Activated T-cell treated with anti-CD3 and anti-CD28 coated beads, Interleukin-2, amount 50 U/mL, for 24 hours (primary cell): ENCODE measurements at places on chromosomes 16 and 17.

DNA sequence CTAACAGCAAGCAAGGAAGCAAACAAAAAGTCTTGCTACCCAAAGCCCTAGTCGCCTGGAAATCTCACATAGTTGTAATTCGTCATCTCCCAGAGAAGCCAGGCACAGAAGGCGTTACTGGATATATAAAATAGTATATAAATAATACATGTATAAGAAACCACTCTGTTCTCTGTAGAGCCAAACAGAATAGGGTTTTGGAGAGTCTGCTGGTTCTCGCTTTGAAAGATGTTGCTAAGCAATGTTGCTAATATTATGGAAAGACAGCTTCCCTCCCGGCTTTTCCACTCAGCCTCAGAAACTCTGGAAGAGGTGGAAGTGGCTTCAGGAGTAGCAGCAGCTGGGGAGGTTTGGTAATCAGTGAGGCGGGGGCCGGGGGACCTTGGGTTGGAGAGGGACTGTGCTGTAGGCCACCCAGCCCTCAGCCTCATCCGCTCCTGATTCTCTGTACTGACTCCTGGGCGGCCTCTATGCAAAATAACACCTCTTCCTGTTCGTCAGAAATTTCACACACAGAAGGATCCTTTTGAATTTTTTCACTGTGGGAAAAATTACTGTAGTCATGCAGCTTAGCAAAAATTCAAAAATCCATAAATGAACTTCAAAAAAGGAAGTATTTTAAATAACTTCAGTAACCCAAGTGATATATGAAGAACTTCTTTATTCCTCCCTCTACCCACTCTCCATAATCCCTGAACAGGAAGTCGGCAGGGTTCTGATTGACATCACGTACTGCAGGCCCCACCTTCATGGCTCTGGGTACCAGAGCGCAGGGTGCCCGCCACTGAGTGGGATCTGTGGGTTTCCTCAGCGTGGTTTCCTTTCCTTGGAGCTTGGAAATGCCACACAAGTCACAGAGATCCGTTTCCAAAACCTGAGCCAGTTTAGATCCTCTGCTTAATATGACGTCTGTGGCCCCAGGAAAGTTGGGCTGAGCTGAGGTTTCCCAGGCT, 51.4 kb downstream of the RAP1GAP2 start:
- no peak overlapping the region for H3K27ac ChIP-seq
- peaks cover 14% of the 10 kb centered on the region for H3K4me1 ChIP-seq
- DNase-seq, result no peak
- peaks cover 27% of the 10 kb centered on the region for H3K27me3 ChIP-seq
- no peak overlapping the region for H3K4me3 ChIP-seq
- no peaks in the 10 kb centered on the region for H3K36me3 ChIP-seq

DNA sequence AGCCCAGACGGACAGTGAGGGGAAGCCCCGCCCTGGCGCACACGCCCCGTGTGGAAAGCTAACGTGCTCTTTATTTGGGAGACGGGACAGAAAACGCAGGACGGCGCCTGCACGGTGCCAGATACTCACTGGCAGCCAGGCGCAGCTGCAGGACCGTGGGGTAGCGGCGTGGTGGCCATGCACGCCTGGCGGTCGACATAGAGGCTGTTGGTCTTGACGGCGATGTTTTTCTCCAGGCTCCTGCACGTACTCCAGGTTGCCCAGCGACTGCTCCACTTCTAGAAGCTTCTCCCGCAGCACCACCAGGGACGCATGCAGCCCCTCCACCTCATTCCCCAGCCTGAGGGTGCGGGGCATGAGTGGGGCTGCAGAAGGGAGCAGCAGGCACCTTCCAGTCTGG, 5.1 kb upstream of the C1QTNF8 start:
- DNase-seq, result no peak
- H3K4me3 ChIP-seq, result no peak overlapping the region
- no peak overlapping the region for H3K27ac ChIP-seq
- H3K27me3 ChIP-seq, result peaks cover 27% of the 10 kb centered on the region

DNA sequence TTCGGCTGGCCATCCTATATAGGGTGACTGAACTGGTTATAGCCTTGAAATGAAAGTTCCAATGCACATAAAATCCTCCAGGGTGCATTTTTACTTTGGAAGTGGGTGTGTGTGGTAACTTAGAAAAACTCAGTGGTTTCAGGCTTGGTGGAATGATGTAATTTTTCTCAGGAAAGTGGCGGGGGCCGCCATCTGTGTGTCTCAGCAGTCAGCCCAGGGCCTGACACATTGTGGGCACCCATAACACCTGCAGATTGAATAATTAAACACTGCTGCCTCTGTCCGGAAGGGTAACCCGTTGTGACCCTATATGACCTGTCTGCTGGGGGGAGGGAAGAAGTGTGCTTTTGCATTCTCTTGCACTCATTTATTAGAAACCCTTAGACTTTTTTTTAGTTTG, 2.2 kb upstream of the PDP2 start:
- peak; percentile 71 for DNase-seq
- no peaks in the 10 kb centered on the region for H3K27me3 ChIP-seq
- H3K27ac ChIP-seq, result peak overlapping the region; percentile 68

- no peaks in the 10 kb centered on the region for H3K36me3 ChIP-seq
- peaks cover 7% of the 10 kb centered on the region for H3K4me1 ChIP-seq
- H3K4me3 ChIP-seq, result no peak overlapping the region
- H3K27me3 ChIP-seq, result no peaks in the 10 kb centered on the region
Observed at GRCh38 chr17:17506181-17506741, 10.1 kb upstream of the RASD1 start.

DNA sequence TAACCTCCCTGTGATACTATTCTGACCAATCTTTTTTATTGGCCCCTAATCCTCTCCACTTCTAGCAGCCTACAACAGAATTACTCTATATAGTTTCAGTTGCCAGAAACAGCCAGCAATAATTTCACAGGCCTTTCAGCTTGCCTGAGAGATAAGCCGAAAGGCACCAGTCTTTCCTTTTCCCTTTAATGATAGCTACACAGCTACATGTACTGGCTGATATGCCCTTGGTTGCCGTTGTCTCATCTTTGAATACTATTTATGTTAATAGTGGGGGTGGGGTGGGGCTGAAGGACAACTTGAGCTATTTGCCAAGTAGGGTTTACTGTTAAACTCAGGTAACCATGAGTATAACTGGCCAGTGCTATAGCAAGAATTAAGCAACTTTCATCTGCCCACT, 35.8 kb upstream of the RASL10B start:
- H3K4me1 ChIP-seq, result no peaks in the 10 kb centered on the region
- no peak for DNase-seq
- no peak overlapping the region for H3K27ac ChIP-seq
- H3K4me3 ChIP-seq, result no peak overlapping the region

DNA sequence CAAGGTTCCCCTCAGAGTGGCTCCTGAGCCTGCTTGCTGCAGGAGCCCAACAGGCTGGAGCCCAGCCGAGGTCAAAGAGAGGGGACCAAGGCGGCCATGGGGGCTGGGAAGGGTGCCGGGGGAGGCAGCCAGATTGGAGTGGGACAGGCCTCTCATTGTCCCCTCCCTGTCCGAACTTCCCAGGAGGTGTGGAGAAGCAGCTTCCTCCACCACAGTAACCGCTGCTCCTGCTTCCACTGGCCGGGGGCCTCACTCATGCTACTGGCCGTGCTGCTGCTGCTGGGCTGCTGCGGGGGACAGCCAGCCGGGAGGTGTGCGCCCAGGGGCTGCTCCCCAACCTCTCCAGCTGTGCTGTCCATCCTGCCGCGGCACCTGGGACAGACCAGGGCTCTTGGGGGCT, 29.3 kb downstream of the TMEM94 start:
- DNase-seq, result no peak
- peaks cover 25% of the 10 kb centered on the region for H3K4me1 ChIP-seq
- H3K27ac ChIP-seq, result no peak overlapping the region
- no peak overlapping the region for H3K4me3 ChIP-seq

DNA sequence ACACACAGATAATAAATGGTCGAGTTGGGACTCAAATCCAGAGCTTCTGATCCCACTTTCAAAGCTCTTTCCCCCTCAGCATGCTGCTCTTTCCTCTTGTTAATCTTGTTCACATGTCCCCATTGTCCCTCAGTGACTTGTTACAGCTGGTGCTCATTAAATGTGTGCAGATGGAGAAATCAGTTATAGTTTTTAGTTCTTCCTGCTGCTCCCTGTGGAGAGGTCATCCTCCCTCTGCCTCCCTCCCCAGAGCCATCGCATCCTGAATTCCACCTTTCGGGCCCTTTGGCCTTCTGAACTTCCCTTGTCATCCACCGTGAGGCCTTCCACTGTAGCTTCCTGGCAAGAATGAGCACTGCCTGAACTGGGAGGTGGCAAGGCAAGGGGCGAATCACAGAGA, 179.6 kb downstream of the WSCD1 start:
- H3K4me3 ChIP-seq, result no peak overlapping the region
- peaks cover 23% of the 10 kb centered on the region for H3K27me3 ChIP-seq
- H3K36me3 ChIP-seq, result no peaks in the 10 kb centered on the region
- no peak for DNase-seq

GRCh38 chr17:30421592-30421991, 42.9 kb downstream of the CPD start:
- H3K4me3 ChIP-seq, result no peak overlapping the region
- H3K27me3 ChIP-seq, result no peaks in the 10 kb centered on the region
- peaks cover 6% of the 10 kb centered on the region for H3K4me1 ChIP-seq
- H3K27ac ChIP-seq, result no peak overlapping the region
- no peak for DNase-seq

DNA sequence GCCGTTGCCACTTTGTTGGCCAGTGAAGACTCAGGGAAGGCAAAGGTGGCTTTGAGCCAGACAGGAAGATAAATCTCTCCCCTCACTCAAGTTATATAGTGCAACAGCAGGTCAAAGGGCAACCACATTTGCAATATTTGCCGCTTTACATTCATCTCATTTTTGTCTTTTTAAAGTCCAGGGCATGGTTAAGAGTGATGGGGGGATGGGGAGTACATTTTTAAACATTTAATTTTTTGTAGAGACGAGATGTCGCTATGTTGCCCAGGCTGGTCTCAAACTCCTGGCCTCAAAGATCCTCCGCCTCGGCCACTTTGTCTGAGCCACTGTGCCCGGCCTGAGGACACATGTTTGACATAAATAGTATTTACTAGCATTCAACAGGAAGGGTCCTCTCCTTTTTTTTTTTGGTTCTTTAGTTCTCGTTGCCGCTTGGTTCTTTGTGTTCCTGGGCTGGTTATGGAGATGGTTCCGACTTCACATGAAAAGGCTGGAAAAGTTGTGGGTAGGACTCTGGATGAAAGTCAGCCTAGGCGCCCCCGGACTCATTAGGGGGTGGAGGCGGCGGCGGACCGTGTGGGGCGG, 95.7 kb downstream of the RAB11FIP4 start:
- peak overlapping the region; percentile 81 for H3K4me3 ChIP-seq
- H3K4me1 ChIP-seq, result peaks cover 43% of the 10 kb centered on the region
- peak overlapping the region; percentile 82 for H3K27ac ChIP-seq
- H3K27me3 ChIP-seq, result no peaks in the 10 kb centered on the region
- H3K36me3 ChIP-seq, result peaks cover 4% of the 10 kb centered on the region

- no peaks in the 10 kb centered on the region for H3K27me3 ChIP-seq
- peak; percentile 88 for DNase-seq
- H3K4me3 ChIP-seq, result peak overlapping the region; percentile 37
- peaks cover 42% of the 10 kb centered on the region for H3K4me1 ChIP-seq
- H3K27ac ChIP-seq, result peak overlapping the region; percentile 91
Observed at GRCh38 chr17:8158267-8159031, 4.3 kb downstream of the VAMP2 start.

- H3K4me3 ChIP-seq, result no peak overlapping the region
- peaks cover 70% of the 10 kb centered on the region for H3K4me1 ChIP-seq
- peak overlapping the region; percentile 11 for H3K27ac ChIP-seq
- peaks cover 63% of the 10 kb centered on the region for H3K36me3 ChIP-seq
- peak; percentile 24 for DNase-seq
Observed at GRCh38 chr16:11566398-11566797, 20.3 kb downstream of the LITAF start.

GRCh38 chr17:80414508-80414802, 512 bp upstream of the ENDOV start:
- peaks cover 24% of the 10 kb centered on the region for H3K27me3 ChIP-seq
- H3K27ac ChIP-seq, result peak overlapping the region; percentile 93
- DNase-seq, result no peak
- H3K4me3 ChIP-seq, result peak overlapping the region; percentile 88
- peaks cover 21% of the 10 kb centered on the region for H3K36me3 ChIP-seq

- no peak overlapping the region for H3K4me3 ChIP-seq
- H3K36me3 ChIP-seq, result no peaks in the 10 kb centered on the region
- DNase-seq, result no peak
- H3K27me3 ChIP-seq, result no peaks in the 10 kb centered on the region
Observed at GRCh38 chr16:73322856-73323255, 274.9 kb upstream of the ZFHX3 start.

- no peaks in the 10 kb centered on the region for H3K27me3 ChIP-seq
- peaks cover 82% of the 10 kb centered on the region for H3K36me3 ChIP-seq
- DNase-seq, result no peak
- H3K4me1 ChIP-seq, result peaks cover 6% of the 10 kb centered on the region
- H3K4me3 ChIP-seq, result no peak overlapping the region
Observed at GRCh38 chr16:189604-190186, 9.4 kb downstream of the HBQ1 start.

GRCh38 chr16:88516601-88517061, 53.6 kb upstream of the ZC3H18 start:
- peaks cover 15% of the 10 kb centered on the region for H3K36me3 ChIP-seq
- H3K27me3 ChIP-seq, result no peaks in the 10 kb centered on the region
- no peaks in the 10 kb centered on the region for H3K4me1 ChIP-seq
- H3K27ac ChIP-seq, result no peak overlapping the region
- H3K4me3 ChIP-seq, result no peak overlapping the region
- DNase-seq, result no peak

DNA sequence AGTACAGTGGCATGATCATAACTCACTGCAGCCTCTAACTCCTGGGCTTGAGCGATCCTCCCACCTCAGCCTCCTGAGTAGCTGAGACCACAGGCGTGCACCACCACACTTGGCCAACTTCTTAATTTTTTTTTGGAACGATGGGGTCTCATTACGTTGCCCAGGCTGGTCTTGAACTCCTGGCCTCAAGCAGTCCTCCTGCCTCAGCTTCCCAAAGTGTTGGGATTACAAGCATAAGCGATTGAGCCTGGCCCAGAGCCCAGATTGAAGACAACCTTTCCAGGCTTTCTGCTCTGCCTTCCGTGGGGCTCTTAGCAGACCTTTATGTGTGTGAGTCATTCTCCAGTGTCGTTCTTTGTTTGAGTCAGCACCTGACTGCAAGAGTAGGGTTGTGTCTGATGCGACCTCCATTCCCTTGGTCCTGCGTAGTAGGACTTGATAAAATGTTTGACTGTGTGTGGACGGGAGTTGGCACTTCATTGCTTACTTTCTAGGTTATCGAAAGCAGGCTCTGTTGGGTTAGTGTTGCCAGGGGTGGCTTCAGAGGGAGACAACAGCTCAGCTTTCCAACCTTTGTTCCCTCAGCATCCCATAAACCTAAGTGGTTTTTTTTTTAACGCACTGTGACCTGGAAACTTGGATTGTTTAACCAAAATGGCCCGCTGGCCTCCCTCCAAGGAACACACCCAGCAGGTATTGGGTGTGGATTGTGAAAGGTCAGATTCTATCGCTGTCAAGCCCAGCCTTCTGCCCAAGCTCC, 26.4 kb downstream of the EEF2K start:
- H3K36me3 ChIP-seq, result peaks cover 70% of the 10 kb centered on the region
- H3K27me3 ChIP-seq, result no peaks in the 10 kb centered on the region
- H3K4me1 ChIP-seq, result peaks cover 14% of the 10 kb centered on the region

- no peaks in the 10 kb centered on the region for H3K36me3 ChIP-seq
- no peak within 1 kb of the TSS for H3K27ac ChIP-seq
- no peak for DNase-seq
- H3K27me3 ChIP-seq, result no peaks in the 10 kb centered on the region
Observed at GRCh38 chr16:81238296-81239011, at the start of gene BCO1. Gene BCO1 (plus strand): TSS chr16:81238689. CDS start chr16:81238909, 220 bp downstream.

- H3K4me3 ChIP-seq, result no peak overlapping the region
- peaks cover 26% of the 10 kb centered on the region for H3K4me1 ChIP-seq
- DNase-seq, result no peak
- peaks cover 60% of the 10 kb centered on the region for H3K36me3 ChIP-seq
- H3K27me3 ChIP-seq, result no peaks in the 10 kb centered on the region
Observed at GRCh38 chr17:49401971-49402611, 12.6 kb downstream of the PHB1 start.
